Activated T-cell treated with anti-CD3 and anti-CD28 coated beads, Interleukin-2, amount 50 U/mL, for 4 hours (primary cell): ENCODE measurements at places on chromosomes 5 and 9.

DNA sequence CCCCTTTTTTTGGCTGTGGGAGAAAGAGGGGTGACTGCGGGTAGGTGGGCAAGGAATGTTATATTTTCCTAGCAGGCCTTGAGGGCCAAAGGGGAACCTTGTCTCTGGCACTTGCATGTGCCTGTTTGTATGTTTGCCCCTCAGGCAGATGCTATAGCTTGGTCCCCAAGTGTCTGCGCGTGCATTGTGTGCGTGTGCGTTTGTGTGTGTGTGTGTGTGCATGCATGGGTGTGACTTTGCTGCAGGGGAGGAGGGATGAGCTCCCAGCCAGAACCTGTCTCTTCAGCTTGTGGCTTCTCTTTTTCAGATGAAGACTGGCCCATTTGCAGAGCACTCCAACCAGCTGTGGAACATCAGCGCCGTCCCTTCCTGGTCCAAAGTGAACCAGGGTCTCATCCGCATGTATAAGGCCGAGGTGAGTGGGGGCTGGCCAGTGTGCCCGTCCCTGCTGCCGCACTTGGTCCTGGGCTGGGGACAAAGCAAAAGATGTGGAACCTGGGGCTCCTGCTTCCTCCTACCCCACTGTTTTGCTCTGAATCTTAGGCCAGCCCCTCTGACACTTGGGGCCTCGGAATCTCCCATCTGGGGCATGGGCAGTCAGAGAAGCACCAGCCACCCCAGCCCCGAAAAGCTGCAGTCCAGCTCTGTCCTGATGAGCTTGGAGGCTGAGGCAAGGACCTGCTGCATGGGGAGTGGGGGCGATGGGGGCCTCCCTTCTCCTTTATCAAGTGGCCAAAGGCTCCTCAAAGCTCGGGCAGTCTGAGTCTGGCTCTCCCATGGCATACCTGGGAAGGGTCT is 31.1 kb downstream of the PTPA start:
- no peak for DNase-seq

DNA sequence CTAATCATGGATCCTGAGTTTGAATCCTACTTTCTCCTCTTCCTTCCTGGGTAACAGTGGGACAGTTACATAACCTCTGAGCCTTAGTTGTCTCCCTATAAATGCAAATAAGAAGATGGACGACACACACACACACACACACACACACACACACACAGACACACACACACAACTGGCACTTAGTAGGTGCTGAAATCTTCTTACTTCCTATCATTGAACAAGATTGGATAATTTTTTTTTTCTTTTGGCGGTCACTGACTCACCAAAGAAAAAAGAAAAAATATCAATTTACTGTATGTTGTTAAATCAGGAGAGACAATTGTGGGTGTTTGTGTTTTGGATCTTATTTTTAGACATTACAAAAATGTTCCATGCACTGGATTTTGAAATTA is 28.4 kb upstream of the TNFSF8 start:
- no peak for DNase-seq

- no peak for DNase-seq
These were observed 55.6 kb downstream of the PTPDC1 start for GRCh38 chr9:94139672-94140417.

DNA sequence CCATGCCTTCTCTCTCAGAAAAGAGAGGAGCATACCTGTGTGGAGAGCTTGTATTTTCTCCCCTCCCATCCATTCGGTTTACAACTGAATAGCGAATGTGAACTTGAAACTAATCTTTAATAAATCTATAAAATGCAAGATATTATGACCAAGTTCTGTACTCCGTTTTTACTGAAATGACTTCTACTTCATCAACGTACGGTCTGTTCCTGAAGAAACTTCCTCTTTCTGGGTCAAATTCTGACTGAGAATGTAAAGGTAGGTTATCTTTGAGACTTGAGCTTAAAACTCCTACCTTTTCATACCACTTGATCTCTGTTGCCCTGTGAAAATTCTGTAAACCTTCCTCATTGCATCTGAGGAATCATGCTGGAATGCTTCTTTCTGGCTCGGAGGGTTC is 4.2 kb upstream of the CTNNAL1 start:
- DNase-seq = no peak

GRCh38 chr5:71529682-71530081 is 57.5 kb upstream of the MCCC2 start:
- no peak for DNase-seq
